ENCODE measurements at places on chromosomes 1 and 21.
A peak's percentile ranks its signal among the peaks of the same experiment; 100 is the strongest.

DNA sequence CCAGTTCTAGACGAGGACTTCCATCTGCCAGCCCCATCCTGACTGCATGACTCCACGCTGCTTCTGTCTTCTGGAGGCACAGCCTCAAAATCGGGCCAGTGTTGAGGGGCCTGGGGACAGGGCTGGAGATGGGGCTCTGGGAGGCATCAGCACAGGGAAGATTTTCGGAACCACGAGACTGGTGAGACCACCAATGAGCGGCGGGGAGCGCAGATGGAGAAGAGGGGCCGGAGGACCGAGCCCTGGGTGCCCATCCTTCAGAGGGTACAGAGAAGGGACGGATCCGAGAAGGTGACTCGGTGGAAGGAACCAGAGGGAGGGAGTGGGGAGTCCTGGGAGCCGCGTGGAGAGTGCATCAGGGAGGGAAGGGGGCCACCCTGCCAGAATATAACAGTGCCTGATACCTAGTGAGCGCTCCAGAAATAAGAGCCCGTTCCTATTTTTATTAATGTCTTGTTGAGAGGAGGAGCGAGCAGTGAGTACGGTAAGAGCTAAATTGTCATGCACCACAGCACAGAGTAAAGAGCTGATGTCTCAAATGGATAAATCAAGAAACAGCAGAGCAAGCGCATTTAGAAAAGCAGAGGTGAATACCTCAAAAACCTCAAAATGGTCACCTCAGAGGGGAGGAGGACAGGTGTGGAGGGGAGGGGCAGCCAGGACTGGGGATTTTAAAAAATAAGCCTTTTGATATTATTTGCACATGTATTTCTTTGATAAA, 26.2 kb upstream of the KIF26B start:
- no peak for DNase-seq

GRCh38 chr1:166858726-166859419, 17.2 kb downstream of the TADA1 start:
- no peak for DNase-seq

DNA sequence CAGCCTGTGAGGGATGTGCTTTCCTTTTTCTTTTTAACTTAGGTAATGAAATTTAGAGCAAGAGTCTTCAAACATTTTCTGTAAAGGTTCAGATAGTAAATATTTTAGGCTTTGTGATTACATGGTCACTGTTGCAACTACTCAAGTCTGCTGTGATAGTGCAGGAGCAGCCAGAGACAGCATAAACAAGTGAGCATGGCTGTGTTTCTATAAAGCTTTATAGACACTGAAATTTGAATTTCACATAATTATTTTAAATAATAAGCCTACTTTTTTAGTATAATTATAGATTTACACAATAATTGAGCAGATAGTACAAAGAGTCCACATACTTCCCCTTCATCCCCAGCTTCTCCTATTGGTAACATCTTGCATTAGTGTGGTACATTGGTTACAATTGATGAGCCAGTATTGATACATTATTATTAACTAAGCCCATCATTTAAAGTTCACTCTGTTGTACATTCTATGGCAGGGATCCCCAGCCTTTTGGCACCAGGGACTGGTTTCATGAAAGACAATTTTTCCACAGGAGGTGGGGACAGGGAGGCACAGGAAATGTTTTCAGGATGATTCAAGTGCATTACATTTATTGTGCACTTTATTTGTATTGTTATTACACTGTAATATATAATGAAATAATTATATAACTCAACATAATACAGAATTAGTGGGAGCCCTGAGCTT, 3.0 kb downstream of the ATF6 start:
- DNase-seq = no peak

DNA sequence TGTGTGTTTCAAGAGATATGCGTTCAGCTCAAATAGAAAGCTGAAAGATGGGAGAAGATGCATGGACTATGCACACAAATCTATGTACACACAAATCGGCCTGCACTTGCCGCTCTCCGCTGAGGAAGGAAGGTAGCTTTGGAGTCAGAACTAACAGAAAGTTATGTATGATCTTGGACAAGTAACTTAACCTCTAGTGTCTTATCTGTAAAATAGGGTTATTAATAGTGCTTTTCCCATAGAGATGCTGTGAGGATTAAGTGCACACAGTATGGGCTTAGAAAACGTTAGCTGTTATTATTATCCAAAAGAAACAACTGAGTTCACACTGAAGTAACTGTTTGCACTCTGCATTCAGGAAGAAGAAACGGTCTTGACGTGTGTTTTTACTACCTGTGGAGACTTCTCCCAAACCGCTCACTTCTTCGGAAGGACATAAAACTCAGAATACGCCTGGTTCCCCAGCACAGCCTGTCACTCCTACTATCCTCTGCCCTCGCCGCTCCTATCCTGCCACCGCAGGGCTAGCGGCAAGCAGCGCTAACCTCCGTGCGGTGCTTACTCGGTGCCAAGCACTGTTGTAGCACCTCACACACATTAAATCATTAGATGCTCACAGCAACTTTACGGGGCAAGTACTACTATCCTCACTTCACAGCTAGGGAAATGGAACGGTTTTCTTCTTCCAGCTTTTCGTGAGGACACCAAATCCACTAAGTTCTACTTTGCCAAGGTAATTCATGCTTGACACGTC, 1.3 kb downstream of the TGFBR3 start:
- peak; percentile 60 for DNase-seq

GRCh38 chr1:81050390-81050789, 750.3 kb upstream of the ADGRL2 start:
- no peak for DNase-seq

DNA sequence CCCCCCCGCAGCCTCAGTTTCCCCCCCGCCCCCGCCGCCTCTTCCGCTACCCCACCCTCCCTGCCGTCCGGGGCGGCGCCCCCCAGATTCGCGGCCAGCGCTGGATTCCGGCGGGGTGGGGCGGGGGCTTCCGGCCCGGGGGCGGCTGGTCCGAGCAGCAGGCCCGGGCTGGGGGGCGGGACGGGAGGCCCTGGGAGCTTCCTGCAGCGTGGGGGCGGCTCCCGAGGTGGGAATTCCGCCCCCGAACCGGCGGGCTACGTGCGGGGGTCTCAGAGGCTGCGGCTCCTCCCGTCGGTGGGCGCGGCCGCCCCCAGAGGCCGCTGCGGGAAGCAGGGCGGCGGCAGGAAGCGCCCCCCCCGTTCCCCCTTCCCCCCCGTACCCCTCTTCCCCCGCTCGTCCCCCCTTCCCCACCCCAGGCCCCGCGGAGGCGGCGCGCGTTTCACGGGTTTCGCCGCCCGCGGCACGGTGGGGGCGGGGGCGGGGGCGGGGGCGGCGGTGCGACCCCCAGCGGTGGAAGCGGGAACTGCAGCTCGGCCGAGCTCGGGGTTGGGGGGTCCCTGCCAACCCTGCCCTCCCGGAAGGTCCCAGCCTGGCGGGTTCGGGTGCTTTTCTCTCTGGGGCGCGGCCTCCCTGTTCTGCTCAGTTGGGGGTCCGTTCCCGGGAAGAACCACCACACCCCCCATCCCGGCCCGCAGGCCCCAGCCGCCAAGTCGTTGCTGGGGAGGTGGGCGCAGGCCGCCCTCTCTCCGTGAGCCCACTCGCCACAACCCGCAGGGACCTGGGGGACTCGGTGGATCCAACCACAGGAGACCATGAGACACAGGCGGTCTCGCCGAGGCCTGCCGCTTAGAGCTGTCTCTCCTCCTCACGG, 76.3 kb downstream of the MORN1 start:
- peak; percentile 46 for DNase-seq

DNA sequence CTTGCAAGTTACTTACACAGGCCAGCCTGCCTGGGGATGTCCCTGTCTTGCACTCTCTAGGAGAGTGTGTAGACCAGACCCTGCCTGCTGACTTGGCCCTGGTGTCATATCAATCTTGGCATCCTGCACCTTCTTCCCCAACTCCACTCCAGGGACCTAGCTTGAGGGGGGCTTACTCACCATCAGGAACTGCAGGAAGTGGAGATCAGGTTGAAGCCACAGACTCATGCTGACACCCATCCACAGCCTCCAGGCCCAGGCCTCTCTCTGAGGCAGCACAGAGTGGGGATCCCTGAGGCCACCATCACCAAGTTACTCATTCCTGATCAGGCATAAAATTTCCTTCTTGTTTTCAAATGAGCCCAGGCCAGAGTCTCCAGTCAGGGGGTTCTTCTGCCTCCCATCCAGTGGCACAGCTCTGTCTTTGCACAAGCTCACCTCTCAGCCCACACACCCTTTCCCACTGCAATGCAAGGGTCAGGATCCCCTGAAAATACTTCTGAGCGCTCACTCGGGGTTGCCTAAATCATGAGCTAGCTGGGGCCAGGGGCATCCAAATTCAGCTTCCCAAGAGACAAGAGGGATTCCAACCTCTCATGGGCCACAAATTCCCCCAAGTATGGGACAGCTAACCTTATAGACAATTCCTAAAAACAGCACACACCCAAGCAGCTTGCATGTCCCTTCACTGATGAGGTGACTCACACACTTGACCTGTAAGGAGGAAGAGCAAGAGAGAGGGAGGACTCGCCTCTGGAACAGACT, 33.5 kb downstream of the CSMD2 start:
- no peak for DNase-seq

DNA sequence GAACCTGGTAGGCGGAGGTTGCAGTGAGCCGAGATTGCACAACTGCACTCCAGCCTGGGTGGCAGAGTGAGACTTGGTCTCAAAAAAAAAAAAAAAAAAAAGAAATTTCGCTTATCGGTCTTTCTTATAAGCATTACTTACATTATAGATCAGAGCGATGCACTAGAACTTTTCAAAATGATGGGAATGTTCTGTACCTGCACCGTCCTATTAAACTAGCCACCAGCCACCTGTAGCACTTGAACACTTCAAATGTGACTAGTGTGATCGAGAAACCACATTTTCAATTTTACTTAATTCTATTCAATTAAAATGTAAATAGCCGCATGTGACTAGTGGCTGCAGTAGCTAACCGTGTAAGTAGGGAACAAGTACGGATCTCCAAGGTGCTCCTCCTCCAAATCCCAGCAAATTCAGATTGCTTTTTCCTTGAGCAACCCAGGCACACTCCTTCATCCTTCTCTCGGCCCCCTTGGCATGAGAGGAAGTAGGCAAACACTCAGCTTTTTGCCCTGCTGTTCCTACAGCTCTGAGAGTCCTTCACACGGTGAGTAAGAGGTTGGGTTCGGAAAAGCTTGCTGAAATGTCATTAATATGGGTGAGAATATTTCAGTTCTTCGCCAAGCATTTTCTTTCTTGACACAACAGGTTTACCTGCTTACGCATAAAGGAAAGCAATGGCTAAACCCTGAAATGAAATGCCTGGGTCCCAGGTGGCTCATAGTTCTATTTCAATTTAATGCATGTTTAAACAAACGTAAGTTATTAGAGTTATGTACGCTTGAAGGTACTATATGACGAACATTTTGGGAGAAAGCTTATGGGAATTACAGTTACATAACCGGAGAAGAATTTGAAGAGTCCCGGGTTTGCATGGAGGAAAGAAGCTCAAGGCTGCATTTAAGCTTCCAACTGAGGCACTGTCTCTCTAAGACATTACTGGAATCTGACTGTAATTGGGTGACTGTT, 69.5 kb upstream of the HUNK start:
- DNase-seq = no peak

DNA sequence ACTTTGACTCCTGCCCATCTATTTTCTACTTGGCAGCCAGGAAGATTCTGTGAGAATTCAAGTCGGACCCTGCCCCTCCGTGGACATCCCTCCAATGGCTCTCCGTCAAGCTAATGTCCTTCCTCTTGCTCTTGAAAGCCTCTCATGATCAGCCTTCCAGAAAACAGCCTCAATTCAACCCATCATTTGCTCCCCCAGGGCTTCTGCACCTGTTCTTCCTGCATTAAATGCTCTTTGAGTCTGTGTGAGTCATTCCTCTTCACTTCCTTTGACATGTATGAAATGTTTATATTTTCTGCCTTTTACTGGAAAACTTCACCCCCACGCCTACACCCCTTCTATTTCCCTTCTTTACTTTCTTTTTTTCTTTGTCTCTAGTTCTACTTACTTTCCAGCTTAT, 734.1 kb upstream of the ZP4 start:
- no peak for DNase-seq

DNA sequence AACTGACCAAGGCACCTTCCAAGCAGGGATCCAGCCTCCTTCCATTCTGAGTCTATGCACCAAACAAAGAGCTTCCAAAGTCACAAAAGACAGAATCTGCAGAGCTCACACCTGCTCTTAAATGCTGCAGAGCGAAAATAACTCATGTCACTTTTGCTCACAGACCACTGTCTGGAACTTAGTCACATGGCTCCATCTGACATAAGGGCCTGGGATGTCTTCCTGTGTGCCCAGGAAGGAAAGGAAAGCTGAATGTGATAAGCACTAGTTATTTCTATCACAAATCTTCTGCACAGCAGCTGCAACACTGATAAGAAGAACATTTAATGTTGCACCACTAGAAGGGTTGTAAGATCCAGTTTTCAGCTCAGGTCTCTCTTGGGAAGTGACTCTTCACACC, 39.5 kb upstream of the SGIP1 start:
- DNase-seq = no peak

DNA sequence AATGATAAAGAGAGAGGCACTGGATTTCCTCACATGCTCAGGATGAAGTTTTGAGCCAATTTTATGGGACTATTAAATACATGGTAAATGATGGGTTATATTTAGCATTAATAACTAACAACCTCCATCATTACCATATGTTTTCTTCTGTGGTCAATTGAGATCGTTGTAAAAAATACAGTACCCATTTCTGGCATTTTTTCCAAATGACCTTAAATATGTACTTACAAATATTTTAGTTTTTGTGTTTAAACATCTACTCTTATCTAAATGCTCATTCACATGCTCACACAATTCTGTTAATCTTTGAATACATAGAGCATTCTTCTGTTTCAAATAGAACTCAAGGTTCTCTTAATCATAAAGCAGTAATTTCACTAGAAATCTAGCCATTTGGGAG, 330.0 kb upstream of the BRINP3 start:
- no peak for DNase-seq

DNA sequence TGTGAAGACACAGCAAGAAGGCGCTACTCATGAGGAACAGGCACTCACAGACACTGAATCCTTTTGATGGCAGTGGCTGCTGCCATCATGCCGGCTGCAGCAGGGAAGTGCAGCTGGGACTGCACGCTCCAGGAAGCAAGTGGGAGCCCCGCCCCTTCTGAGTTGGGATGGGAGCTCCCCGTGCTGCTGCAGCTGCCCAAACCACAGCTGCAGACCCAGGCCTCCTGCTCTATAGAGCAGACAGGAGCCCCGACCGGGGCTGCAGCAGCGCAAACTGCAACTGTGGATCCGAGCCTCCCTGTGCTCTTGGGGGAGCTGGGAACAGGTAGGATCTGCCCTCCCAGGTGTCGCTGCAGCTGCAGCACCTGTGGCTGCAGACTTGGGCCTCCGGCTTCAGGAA, 65.2 kb upstream of the MARK1 start:
- no peak for DNase-seq
